ENCODE measurements at places on chromosomes 4 and X. TPM values are rescaled to one million over a fixed set of nuclear protein-coding genes. Genes with fewer than 3 reads are reported as not detected.

- no peaks in the 10 kb centered on the region for H3K36me3 ChIP-seq
- DNase-seq: no peak
- H3K4me3 ChIP-seq: no peak overlapping the region
- H3K27me3 ChIP-seq: peaks cover 13% of the 10 kb centered on the region
- H3K27ac ChIP-seq: no peak overlapping the region
- 0 out of 2 replicates have a peak, but pooled peaks cover 3% of the 10 kb centered on the region for H3K4me1 ChIP-seq
Measured at GRCh38 chr4:56817840-56818491, 3.5 kb downstream of the SPINK2 start.

DNA sequence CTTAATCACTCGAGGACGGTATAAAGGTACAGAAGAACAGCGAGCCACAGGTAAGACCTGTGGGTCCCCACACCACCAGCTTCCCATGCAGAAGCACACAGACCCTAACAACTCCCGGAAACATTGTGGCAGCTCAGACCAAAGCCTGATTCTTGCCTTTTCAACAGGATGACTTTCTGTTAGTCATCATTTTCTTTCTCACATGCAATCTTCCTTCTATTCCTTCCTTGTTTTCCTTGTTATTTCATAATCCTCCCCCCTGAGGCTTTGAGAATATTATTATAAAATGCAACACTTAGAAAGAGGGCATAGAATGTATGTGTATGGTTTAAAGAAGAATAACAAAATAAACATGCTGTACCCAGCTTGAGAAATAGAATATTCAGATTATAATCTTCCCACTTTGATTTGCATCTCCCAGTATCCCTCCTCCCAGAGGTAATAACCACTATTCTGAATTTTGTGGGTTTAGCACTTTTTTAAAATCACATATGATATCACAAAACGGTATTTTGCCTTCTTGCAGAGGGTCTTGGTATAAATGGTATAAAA is 100.9 kb downstream of the FHDC1 start:
- DNase-seq: no peak
- H3K4me3 ChIP-seq: no peak overlapping the region
- peaks cover 6% of the 10 kb centered on the region for H3K27me3 ChIP-seq

DNA sequence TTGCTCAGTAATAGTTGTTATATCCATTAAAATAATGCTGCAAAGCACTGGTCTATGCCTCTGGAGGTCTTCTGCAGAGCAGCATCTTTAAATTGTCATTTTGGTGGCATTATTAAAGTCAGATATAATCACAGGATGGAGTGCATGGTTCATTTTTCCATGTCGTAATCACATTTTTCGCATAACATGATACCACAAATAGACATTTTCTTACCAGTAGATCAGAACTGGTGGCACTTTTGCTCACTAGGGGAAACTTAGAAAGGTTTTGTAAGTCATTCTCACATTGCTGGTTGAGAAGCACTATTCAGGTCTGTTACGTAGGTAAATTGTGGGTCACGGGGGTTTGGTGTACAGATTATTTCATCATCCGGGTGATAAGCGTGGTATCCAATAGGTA is 484.5 kb upstream of the PRKX start:
- no peak overlapping the region for H3K27ac ChIP-seq
- no peaks in the 10 kb centered on the region for H3K4me1 ChIP-seq
- H3K27me3 ChIP-seq: no peaks in the 10 kb centered on the region
- H3K36me3 ChIP-seq: no peaks in the 10 kb centered on the region
- no peak for DNase-seq

DNA sequence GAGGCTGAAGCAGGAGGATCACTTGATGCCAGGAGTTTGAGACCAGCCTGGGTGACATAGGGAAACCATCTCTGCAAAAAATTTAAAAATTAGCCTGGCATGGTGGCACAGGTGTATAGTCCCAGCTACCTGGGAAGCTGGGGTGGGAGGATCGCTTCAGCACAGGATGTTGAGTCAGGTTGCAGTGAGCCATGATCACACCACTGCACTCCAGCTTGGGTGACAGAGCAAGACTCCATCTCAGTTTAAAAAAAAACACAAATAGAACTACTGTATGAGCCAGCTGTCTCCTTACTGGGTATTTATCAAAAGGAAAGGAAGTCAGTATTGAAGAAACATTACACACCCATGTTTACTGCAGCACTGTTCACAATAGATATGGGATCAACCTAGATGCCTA is 138.7 kb downstream of the RAP1GDS1 start:
- no peak overlapping the region for H3K27ac ChIP-seq
- H3K4me3 ChIP-seq: no peak overlapping the region
- no peaks in the 10 kb centered on the region for H3K27me3 ChIP-seq

- H3K27me3 ChIP-seq: no peaks in the 10 kb centered on the region
- H3K4me3 ChIP-seq: no peak overlapping the region
- no peaks in the 10 kb centered on the region for H3K4me1 ChIP-seq
Measured at GRCh38 chr4:94870146-94870545, 112.4 kb downstream of the BMPR1B start.

GRCh38 chr4:16817286-16817685 is 81.2 kb downstream of the LDB2 start:
- no peak overlapping the region for H3K27ac ChIP-seq
- no peaks in the 10 kb centered on the region for H3K36me3 ChIP-seq
- no peaks in the 10 kb centered on the region for H3K27me3 ChIP-seq
- DNase-seq: no peak
- H3K4me1 ChIP-seq: peaks cover 11% of the 10 kb centered on the region
- H3K4me3 ChIP-seq: no peak overlapping the region

- no peaks in the 10 kb centered on the region for H3K27me3 ChIP-seq
- H3K4me1 ChIP-seq: peaks cover 35% of the 10 kb centered on the region
- no peak for DNase-seq
- H3K36me3 ChIP-seq: peaks cover 10% of the 10 kb centered on the region
- H3K4me3 ChIP-seq: no peak overlapping the region
- H3K27ac ChIP-seq: no peak overlapping the region
Measured at GRCh38 chr4:76210452-76210851, 3.2 kb downstream of the SCARB2 start.

DNA sequence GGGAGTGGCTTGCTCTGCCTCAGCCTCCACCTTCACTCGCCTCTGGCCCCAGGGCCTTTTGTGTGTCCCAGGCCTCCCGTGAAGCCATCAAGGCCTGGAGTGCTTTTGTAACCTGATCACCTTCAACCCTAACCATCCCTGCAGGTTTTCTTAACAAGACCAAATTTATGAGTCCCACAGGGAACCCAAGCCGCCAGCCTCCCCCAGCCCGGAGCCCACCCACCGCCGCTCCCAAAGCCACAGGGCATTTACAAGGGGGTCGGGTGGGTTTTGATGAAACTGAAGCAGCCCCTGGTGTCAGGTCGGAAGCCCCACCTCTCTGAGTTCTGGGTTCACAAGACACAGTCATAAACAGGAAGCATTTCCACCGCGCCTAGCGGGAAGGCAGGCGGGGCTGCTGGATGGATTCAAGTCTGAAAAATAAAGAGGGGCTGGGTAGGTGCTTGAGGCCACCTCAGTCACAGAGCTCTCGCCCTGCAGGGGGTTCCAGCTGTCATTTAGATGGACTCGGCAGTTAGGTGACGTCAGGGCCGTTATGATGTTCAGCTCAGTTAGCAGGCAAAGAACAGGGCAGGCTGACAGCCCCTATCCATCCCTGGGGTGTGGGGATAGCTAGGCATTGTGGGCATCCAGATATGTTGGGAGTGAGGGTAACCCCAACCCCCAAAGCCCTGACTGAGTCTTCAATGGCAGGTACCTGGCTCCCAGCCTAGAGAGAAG is 128.5 kb downstream of the BCOR start:
- no peak for DNase-seq
- no peaks in the 10 kb centered on the region for H3K36me3 ChIP-seq
- H3K27ac ChIP-seq: no peak overlapping the region
- peaks cover 14% of the 10 kb centered on the region for H3K4me1 ChIP-seq

GRCh38 chr4:70713453-70714078 is 8.2 kb upstream of the RUFY3 start:
- H3K4me3 ChIP-seq: no peak overlapping the region
- no peak overlapping the region for H3K27ac ChIP-seq
- no peaks in the 10 kb centered on the region for H3K4me1 ChIP-seq
- no peaks in the 10 kb centered on the region for H3K27me3 ChIP-seq

- H3K36me3 ChIP-seq: no peaks in the 10 kb centered on the region
- H3K4me3 ChIP-seq: no peak overlapping the region
- no peak for DNase-seq
- no peak overlapping the region for H3K27ac ChIP-seq
Measured at GRCh38 chrX:38154818-38155217, 65.9 kb downstream of the SRPX start.

GRCh38 chr4:146072376-146072775 is 103.1 kb upstream of the LSM6 start:
- H3K27me3 ChIP-seq: no peaks in the 10 kb centered on the region
- no peak overlapping the region for H3K27ac ChIP-seq
- no peak for DNase-seq
- no peaks in the 10 kb centered on the region for H3K4me1 ChIP-seq
- H3K36me3 ChIP-seq: no peaks in the 10 kb centered on the region

GRCh38 chr4:114282937-114283336 is 303.5 kb upstream of the ARSJ start:
- H3K27me3 ChIP-seq: no peaks in the 10 kb centered on the region
- H3K4me1 ChIP-seq: peaks cover 21% of the 10 kb centered on the region
- no peak for DNase-seq
- no peak overlapping the region for H3K27ac ChIP-seq

GRCh38 chrX:23341452-23341851 is 6.8 kb downstream of the PTCHD1 start:
- DNase-seq: no peak
- H3K27ac ChIP-seq: no peak overlapping the region
- no peaks in the 10 kb centered on the region for H3K36me3 ChIP-seq
- no peaks in the 10 kb centered on the region for H3K4me1 ChIP-seq
- H3K4me3 ChIP-seq: no peak overlapping the region

- no peaks in the 10 kb centered on the region for H3K27me3 ChIP-seq
- H3K4me3 ChIP-seq: no peak overlapping the region
- no peak for DNase-seq
Measured at GRCh38 chrX:53374222-53374820, 48.1 kb downstream of the SMC1A start.

DNA sequence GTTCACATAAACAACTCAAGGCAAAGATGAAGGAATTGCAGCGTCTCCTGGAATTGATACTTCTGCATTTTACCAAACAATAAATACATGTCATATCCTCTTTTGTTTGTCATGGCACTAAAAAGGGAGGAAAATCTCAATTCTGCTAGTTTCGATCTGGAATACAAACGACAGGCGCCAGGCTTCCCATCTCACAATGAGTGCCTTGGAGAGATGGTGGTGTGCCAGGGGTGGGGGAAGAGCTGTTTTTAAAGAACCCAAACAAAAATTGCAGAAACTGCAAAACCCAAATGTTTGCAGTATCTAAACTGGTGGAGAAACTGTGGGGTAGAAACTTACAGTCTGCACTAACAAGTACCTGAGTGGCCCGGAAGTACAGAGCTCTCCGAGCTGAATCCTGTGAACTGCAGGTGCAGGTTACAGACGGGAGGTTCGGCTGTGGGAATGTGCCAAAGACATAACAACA is 53.0 kb upstream of the KLF3 start:
- H3K4me3 ChIP-seq: no peak overlapping the region
- H3K27me3 ChIP-seq: no peaks in the 10 kb centered on the region
- DNase-seq: no peak
- H3K4me1 ChIP-seq: no peaks in the 10 kb centered on the region
- no peaks in the 10 kb centered on the region for H3K36me3 ChIP-seq
- no peak overlapping the region for H3K27ac ChIP-seq

GRCh38 chrX:3651277-3651676 is 62.2 kb downstream of the PRKX start:
- H3K27ac ChIP-seq: no peak overlapping the region
- no peaks in the 10 kb centered on the region for H3K27me3 ChIP-seq
- DNase-seq: peak; percentile 9
- no peak overlapping the region for H3K4me3 ChIP-seq
- no peaks in the 10 kb centered on the region for H3K36me3 ChIP-seq
- no peaks in the 10 kb centered on the region for H3K4me1 ChIP-seq

DNA sequence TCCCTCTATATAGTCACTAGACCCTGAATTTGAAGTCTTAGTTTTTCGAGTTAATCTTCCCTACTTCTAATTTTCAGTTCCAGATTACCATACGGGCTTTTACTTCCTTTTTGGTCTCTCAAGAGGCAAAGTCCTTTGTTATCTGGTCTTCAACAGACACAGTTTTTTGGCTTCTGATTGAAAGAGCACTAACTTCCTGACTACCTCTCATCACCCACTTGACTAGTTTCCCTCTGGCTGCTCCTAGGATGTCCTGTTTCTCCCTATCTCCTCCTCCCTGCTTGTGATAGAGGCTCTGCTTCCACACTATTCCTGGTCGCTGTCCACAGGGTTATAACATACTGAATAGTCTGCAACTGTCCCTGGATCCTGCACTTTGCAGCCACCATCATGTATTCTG is 16.7 kb upstream of the WDR44 start:
- no peak for DNase-seq
- no peak overlapping the region for H3K27ac ChIP-seq
- no peaks in the 10 kb centered on the region for H3K4me1 ChIP-seq
- H3K27me3 ChIP-seq: no peaks in the 10 kb centered on the region
- H3K4me3 ChIP-seq: no peak overlapping the region
- no peaks in the 10 kb centered on the region for H3K36me3 ChIP-seq

DNA sequence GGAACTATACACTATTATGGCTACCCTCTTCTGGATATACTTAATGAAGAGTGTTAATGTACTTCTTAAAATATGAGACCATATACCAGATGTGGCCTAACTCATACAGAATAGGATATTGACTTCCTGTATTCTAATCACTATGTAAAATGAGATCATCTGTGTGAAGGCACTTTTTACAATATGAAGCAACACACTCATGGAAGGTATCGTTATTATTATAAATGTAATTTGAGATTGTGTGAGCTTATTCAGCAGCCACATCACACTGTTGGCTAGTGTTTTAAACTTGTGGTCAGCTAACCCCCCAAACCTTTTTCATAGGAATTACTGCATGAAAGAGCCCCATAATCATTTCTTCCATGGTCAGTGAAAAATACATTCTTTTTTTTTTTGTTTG is 281.8 kb upstream of the TEX13A start:
- DNase-seq: no peak
- H3K27ac ChIP-seq: no peak overlapping the region
- no peaks in the 10 kb centered on the region for H3K4me1 ChIP-seq
- H3K4me3 ChIP-seq: no peak overlapping the region
- H3K36me3 ChIP-seq: no peaks in the 10 kb centered on the region

GRCh38 chr4:173151496-173151895 is 17.1 kb upstream of the GALNT7 start:
- no peak overlapping the region for H3K4me3 ChIP-seq
- no peaks in the 10 kb centered on the region for H3K36me3 ChIP-seq
- H3K27ac ChIP-seq: no peak overlapping the region
- H3K27me3 ChIP-seq: peaks cover 13% of the 10 kb centered on the region
- no peak for DNase-seq
- no peaks in the 10 kb centered on the region for H3K4me1 ChIP-seq

GRCh38 chr4:184437565-184438265 is 36.6 kb downstream of the IRF2 start:
- H3K27me3 ChIP-seq: no peaks in the 10 kb centered on the region
- no peak overlapping the region for H3K27ac ChIP-seq
- no peak overlapping the region for H3K4me3 ChIP-seq
- no peak for DNase-seq

GRCh38 chrX:747176-747575 is 116.6 kb downstream of the SHOX start:
- DNase-seq: no peak
- no peak overlapping the region for H3K4me3 ChIP-seq
- H3K27ac ChIP-seq: no peak overlapping the region
- H3K27me3 ChIP-seq: no peaks in the 10 kb centered on the region
- H3K36me3 ChIP-seq: no peaks in the 10 kb centered on the region
- H3K4me1 ChIP-seq: no peaks in the 10 kb centered on the region

Gene CT45A10
- not detected for total RNA-seq

Gene DDX53
- not detected for total RNA-seq

Gene SLC25A43
- total RNA-seq: 31.5 TPM

Gene DCTD
- total RNA-seq: 99.7 TPM

Gene XK
- total RNA-seq: 2.8 TPM

Gene AMTN
- not detected for total RNA-seq

Gene RADX
- 0.85 TPM for total RNA-seq

Gene CLTRN
- not detected for total RNA-seq

Gene DCAF12L2
- not detected for total RNA-seq

Gene CXCL5
- total RNA-seq: not detected

All from SJSA1 (cell line).